Brain microvascular endothelial cell (primary cell): ENCODE measurements at places on chromosomes 6 and 20.

DNA sequence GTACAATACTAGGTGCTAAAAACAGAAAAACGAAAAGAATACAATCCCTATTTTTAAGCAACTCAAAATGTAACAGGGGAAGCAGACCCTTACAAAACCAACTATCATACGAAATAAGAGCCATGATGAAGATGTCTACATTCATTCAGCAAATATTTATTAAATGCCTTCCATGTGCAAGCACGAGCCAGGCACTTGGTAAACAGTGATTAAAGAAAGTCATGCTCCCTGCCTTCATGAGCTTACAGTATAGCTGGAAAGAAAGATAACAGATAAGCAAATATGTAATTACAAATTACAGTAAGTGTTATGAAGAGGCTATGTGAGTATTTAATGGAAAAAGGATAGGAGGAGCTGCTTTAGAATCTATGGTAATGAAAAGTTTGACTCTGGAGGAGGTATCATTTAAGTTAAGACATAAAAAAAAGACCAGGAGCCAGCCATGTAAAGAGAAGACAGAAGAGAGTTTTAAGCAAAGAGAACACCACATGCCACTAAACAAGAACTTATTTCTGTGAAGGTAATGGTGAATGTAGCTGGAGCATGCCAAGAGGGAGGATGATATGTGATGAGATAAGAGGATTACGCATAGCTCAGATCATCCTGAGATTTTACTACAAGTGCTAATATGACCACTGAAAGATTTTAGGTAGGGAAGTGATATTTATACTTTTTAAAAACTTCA, 19.3 kb upstream of the COX7A2 start:
- no peak for DNase-seq

DNA sequence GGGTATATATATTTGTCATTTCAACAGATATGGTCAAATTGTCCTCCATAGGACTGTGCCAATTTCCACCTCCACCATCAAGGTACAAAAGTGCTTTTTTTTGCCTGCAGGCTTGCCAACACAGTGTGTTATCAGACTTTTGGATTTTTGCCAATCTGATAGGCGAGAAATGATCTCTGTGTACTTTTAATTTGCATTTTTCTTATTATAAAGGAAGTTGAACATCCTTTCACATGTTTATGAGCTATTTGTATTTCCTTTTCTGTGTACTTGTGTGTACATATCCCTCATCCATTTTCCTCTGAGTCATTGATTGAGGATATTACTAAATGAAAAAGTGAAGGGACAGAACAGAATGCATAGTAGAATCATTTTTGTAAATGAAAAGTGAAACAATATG, 39.0 kb upstream of the PTPN1 start:
- no peak for DNase-seq

DNA sequence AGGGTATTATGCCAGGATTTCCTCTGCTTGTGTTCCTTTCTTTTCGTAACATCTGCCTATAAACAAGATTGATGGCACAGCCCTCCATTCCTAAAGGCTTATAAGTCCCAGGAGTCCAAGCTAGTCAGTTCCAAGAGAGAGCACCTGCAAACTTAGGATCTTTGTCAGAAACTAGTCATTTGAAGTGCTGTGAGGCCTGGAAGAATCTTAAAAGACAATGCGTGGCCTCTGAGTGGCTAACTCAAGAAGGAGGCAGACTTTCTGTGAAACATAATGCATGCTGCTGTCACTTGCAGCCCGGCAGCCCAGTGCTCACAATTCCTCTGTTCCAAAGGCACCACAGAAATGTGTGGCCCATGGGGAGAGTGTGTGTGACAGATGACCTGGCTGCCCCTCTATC, 135.0 kb upstream of the SUPT3H start:
- DNase-seq = no peak

DNA sequence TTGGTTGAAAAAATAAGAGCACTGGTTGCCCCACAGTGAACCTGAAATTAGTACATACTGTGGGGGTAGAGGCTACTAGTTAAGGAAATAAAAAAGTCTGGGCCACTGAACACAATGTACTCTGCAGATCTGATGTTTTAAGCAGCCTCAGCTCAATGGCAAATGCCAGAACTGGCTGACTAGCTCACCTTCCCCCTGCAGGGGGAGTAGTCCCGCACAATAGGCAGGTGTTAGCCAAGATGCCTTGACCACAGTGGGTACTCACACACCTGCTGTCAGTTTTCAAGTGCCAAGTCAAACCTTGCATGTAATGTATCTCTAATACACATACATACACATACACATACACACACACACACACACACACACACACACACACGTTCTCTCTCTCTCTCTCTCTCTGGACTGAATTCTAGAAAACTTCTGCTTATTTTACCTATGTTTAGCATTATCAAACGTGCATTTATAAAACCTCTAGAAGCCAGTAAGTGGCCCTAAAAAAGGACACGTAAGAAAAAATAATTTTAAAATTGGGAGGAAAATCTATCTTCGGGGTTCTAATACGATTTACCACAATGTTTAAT, 36.1 kb downstream of the GMDS start:
- DNase-seq = peak; percentile 12

DNA sequence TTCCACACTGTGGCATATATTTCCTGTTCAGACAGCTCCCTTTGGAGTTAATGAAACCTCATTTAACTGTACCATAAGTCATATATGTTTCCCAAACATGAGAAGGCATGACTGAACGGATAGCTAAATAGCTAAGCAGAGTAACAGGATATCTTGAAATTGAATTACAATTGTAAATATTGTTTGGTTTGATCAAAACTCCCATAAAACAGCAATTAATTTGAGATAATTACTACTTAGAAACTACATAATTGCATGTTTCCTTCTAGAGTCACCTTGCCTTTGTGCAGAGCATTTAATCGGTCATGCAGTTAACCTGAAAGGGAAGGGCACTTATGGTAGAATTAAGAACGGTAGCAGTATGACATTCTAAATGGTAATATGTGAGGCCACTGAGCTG, 179.0 kb upstream of the MAP3K7 start:
- no peak for DNase-seq

DNA sequence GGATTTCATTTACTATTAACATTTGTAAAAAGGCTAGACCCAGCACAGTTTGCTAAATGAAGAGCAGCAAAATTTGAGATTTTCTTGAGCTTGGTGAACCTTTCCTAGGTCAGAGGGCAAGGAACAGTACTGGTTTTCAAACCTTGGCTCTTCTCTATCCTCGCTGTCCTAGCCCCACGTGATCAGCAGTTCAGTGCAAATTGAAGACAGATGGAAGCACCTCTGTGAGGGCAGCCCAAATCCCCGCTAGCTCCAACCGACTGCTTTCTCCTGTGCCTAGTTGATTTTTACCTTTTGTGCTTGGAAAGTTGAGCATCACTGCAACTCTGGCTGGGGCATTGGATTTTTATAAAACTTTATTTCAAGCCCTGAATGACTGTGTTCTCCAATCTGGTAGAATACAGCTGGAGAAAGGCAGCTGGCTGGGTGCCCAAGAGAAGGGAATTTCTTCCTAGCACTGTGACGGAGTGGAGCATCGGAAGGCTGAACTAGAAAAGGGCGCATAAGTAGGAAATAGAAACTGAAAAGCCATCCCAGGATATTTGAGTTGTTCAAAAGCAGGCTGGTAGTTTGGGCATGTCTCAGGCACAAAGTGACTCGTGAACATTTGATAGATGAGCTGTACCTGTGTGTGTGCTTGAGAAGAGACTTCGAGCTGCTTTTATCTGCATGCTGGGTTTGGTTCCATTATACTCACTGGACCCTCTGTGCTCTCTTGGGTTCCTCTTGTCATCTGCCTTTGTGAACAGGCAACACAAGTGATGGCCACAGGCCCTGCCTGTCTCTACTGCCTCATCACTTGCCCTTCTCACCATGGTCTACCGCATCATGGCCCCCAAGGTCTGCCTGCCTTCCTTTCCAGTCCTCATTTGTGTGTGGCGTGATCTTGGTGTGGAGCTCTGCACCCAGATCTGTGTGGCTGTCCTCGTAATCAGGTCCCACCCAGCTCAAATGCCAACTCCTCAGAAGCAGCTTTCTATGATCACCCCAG, 2.3 kb downstream of the RNF114 start:
- peak; percentile 82 for DNase-seq

GRCh38 chr6:128240024-128240428, 280.4 kb downstream of the PTPRK start:
- DNase-seq = no peak

DNA sequence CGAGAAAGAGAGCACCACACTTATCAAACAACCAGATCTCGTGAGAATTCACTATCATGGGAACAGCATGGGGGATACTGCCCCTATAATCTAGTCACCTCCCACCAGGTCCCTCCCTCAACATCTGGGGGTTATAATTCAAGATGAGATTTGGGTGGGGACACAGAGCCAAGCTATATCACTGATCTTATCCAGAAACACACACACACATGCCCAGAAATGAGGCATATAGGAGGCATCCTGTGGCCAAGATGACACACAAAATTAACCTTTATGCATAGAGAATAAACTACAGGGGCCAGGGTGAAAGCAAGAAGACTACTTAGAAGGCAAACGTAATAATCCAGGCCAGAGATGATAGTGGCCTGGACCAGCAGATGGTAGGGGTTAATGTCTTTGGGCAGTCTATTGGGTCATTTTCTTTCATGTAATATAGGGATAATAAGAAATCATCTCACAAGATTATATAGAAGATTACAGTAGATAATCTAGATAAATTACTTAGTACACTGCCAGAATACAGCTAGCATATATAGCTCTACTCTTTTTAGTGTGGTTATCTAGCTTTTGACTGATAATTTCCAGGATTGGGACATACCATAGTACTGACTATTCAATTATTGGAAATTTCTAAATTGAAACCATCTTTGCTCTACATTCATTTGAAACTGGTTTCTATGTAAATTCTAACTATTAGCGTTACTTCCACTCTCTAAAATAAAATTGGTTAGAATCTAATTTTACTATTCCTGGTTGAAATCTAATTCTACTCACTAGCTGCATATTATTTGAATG, 20.0 kb downstream of the RNF144B start:
- DNase-seq = peak; percentile 35

GRCh38 chr6:24905483-24905882, 30.3 kb downstream of the RIPOR2 start:
- no peak for DNase-seq

DNA sequence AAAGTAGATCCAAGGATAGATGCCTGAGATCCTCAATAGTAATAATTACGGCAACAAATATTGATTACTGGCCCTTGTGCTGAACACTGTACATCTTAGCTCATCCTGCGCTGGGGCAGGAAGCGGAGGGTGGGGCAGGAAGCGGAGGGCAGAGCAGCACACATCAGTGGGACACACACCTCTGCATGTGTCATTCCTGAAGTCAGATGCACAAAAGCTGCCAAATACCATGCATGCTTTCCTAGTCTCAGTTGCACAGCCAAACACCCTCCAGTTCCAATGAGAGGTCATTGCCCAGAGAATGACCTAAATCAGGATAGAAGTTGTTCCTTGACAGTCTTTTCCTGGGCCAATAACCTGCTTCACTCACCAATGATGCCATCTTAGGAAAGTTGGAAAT, 74.4 kb upstream of the FOXC1 start:
- peak; percentile 2 for DNase-seq

GRCh38 chr6:17984812-17985670, 2.4 kb downstream of the KIF13A start:
- no peak for DNase-seq
